ENCODE measurements at places on chromosomes 13 and 19.

DNA sequence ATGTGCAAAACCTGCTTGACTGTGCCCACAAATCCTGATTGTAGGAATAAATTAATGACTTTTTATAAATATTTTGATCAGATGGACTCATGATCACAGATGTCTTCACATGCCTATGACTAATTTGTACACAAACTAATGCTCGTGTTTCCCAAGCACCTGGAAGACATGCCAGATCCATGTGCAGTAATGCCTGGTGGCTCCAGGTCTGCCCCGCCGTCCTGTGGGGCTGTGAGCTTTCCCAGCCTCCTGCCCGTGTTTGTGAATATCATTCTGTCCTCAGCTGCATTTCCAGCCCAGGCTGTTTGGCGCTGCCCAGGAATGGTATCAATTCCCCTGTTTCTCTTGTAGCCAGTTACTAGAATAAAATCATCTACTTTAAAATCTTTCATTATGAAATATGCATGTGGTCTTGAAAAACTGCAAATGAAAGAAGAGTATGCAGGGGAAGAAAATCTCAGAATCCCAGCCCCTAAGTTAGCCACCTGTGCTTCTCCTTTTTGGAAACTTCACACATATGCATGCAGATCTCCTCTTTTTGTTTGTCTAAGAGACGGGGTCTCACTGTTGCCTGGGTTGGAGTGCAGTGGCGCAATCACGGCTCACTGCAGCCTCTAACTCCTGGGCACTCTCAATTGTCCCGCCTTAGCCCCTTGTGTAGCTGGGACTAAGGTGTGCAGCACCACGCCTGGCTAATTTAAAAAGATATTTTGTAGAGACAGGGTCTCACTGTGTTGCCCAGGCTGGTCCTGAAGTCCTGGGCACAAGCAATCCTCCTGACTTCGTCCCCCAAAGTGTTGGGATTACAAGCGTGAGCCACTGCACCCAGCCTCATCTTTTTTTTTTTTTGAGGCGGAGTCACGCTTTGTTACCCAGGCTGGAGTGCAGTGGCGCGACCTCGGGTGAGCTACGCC lies 6.2 kb downstream of the RPL28 start:
- no peak for DNase-seq

- DNase-seq = no peak
Observed at GRCh38 chr13:40402931-40403431, 263.5 kb downstream of the FOXO1 start.

DNA sequence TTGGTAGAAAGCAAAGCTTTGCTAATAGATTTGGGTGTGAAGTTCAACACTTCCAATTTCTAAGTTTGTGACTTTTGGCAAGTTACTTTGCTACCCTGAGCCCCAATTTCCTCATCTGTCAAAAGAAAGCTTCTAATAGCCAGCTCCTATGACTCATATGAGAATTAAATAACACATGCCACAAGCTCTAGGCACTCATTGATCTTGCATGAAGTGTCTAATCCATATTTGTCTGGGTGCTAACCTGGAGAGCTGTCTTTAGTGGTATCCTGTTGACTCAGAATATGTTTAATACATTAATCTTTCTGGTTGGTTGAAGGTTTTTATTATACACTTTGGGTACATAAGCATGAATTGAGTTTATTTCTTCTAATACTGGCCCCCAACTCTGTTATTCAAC lies 188.8 kb downstream of the POSTN start:
- no peak for DNase-seq

GRCh38 chr13:98557937-98558792 lies 18.7 kb downstream of the STK24 start:
- no peak for DNase-seq

- DNase-seq = no peak
Observed at GRCh38 chr19:19651076-19651475, 7.6 kb upstream of the GMIP start.

DNA sequence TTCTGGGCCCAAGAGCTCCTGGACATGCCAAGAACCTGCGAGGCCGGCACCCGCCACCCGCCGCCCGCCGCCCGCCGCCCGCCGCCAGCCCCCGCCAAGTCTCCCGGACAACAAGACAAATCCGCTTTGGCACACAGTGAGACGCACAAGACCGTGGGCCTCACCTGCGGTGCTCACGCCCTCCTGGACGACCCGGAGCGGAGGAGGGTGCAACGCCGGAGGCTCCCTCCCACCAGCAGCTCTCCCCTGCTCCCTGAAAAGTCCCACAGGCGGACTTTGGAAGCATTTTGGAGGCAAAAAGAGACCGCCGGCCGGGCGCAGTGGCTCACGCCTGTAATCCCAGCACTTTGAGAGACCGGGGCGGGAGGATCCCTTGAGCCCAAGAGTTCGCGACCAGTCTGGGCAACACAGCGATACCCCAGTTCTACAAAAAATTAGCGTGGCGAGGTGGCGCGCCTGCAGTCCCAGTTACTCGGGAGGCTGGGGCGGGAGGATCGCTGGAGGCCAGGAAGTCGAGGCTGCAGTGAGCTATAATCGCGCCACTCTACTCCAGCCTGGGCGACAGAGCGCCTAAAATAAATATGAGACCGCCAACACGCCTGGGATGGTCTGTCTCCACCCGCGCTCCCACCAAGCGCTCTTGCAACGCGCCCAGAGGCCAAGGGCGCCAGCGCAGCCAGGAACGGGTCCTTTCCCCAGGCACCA lies 783 bp downstream of the RHPN2 start:
- no peak for DNase-seq

DNA sequence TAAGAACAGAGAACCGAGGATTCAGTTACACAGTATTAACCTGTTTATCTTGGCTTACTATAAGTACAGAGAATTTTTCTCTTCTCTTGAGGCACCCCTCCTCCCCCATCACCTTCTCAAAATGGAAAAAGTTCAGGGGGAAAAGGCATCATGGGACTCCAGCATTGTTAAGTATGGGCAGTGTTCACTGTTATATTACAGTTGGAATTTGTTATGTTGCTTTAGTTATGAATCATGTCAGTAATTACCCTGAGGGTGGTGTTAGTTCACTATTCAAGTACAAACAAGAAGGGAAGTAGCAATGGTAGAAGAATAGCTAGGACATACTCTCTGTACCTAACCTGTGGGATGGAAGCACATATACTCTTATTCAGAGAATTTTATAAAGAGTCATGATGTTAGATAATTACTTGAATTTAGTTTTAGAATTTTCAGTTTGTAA lies 12.0 kb downstream of the LPAR6 start:
- no peak for DNase-seq

Data from activated T-cell treated with anti-CD3 and anti-CD28 coated beads for 48 hours (primary cell).